NCI-H146 (cell line): ENCODE measurements at places on chromosomes 11 and 22.
A peak's percentile ranks its signal among the peaks of the same experiment; 100 is the strongest.

GRCh38 chr22:16975155-16975885, 32.7 kb downstream of the GAB4 start:
- DNase-seq: no peak

DNA sequence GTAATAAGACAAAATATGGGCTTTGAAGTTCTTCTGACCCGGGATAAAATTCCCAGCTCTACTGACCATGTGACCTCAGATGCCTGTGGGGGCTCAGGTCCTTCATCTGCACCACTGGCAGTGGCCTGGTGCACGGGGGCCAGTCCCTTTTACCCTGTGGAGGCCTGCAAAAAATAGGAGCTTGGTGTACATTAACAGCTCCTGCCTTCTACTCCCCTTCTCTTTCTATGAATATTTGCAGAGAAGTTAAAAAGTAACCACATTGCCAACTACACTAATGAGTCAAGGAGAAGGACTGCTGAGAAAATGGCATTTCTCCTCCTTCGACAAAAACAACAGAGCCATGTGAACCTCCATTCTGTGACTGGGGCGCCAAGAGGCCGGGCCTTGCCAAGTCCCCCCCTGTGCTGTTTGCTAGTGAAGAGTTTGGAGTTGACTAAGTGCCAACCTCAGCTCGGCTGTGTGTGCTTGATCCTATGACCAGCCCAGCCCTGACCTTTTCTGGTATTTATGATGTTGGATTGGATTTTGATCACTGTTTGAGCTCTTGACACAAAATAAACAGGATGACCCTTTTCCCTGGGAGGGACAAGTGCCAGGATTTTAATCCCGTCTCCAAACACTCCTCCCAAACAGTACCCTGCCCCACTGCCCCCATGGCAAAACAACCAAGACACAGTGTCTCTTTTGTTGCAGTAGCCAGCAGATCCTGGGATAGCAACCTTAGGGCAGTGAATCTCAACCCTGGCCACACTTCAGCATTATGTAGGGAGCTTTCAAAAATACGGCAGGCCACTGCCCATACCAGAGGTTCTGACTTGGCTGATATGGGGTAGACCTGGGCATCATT, 380.1 kb downstream of the LARGE1 start:
- no peak for DNase-seq

- DNase-seq: peak; percentile 81
Measured at GRCh38 chr11:8263769-8264410, at the start of gene LMO1. Gene LMO1, minus strand, starts transcription at chr11:8263878. Its CDS starts 516 bp downstream, at chr11:8263362.

DNA sequence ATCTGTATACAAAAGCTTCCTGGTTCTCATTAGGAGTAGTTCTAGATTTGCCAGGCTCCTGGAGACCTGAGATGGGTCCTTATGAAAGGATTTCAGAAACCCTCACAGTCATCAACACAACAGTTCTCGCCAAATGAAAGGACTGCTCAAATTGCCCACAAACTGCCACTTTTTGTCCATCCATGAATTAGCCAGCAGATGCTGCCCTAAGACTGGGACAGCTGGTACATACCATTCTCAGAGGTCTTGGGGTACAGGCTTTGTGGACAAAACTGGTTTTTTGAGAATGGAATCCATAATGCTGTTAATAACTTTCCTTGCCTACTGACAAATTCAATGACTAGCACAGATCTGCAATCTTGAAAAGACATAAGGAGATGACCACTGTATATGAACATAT, 23.4 kb upstream of the BDNF start:
- no peak for DNase-seq
